NT2/D1 (cell line): ENCODE measurements at places on chromosomes 11 and 22.

GRCh38 chr11:37896016-37896415, 1298.0 kb upstream of the RAG2 start:
- no peak for DNase-seq

GRCh38 chr11:34866375-34866774, 49.8 kb downstream of the APIP start:
- DNase-seq: no peak

GRCh38 chr22:36816636-36817524, at the start of gene PVALB:
PVALB (minus strand) TSS chr22:36817035; CDS start chr22:36817005, 30 bp downstream.
- no peak for DNase-seq

- DNase-seq: no peak
Measured at GRCh38 chr22:34454598-34454997, 534.3 kb upstream of the LARGE1 start.

- DNase-seq: no peak
Measured at GRCh38 chr11:30377347-30377746, 54.4 kb downstream of the ARL14EP start.

DNA sequence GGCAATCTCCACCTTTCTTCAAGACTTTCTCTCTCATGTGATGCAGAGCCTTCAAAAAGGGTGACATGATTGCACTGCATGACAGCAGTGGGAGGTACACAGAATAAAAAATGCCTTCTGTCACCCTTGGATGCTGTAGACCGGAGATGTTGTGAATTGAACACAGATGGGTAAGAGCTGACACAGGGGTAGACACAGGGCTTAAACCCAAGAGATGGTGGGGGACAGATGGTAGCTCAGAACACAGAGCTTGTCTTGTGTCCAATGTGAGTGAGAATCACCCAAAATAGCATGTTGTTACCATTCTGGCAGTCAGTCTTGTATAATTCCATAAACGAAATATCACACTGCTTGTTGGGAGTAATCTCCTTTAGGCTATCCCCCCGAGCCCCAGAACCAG, 69.9 kb downstream of the JRKL start:
- DNase-seq: no peak
